Esophagus squamous epithelium (tissue), 5 donors: ENCODE measurements at places on chromosomes 1 and 21.

- no peak for DNase-seq
These were observed 25.0 kb downstream of the RGS7 start for GRCh38 chr1:241332037-241332409.

- no peak for DNase-seq
These were observed 25.5 kb downstream of the ENAH start for GRCh38 chr1:225627304-225627947.

DNA sequence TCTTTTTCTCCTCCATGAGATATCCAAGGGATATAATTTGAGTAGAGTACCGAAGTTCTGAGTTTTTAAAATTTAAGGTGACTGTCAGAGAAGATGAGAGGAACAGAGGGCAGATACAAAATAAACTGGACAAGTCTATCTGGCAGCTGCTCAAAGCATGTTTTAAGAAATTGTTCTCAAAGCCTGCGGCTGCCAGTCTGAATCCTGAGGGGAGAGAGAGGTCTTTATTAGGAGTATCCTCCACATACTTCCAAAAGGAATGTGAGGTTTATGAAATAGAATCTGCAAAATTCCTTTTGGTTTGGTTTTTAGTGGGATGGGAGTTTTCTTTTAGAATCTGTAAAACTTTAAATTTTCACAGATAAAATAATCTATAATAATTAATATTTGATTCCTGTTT is 41.3 kb downstream of the TTC13 start:
- DNase-seq: no peak

DNA sequence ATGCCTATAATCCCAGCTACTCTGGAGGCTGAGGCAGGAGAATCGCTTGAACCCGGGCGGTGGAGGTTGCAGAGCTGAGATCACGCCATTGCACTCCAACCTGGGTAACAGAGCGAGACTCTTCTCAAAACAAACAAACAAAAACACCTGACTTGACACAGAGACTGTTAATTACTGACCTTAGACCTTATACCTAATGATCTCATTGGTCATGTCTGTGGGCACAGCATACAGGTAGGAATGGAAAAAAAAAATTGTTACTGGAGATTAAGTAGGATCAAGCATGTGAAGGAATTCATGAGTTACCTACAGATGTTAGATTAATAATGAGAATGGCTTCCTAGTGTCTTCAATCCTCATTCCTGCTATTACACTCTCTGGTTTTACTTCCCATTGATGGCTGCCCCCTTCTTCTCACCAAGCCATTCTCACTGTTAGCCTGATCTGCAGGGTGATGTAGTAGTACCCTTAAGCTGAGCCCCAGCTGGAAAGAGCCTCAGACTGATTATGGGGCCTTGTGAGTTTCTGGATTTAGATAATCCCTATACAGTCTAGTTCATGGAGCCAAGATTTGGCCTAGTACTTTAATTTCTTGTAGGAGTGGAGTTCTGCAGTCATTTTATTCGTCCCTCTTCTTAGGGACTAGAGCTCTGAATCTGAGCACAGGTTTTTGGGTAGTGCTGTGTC is 8.8 kb downstream of the TBCE start:
- DNase-seq: no peak

- no peak for DNase-seq
These were observed at the start of gene KCNA3 for GRCh38 chr1:110674337-110675059. Gene KCNA3 (minus strand): TSS chr1:110674940. CDS start chr1:110674809, 131 bp downstream.

DNA sequence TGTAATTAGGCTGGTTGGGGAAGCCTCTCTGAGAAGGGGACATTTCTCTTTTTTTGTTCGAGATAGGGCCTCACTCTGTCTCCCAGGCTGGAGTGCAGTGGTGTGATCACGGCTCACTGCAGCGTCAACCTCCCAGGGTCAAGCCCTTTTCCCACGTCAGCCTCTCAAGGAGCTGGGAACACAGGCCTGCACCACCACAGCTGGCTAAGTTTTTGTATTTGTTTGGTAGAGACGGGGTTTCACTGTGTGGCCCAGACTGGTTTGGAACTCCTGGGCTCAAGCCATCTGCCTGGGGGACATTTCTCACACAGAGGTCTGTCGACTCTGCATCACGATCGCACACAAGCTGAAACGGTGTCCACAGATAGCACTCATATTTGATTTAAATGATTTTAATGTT is 39.7 kb downstream of the HUNK start:
- DNase-seq: no peak

GRCh38 chr1:99771513-99771918 is 5.1 kb upstream of the FRRS1 start:
- DNase-seq: no peak

GRCh38 chr1:187264995-187265602 is 436.4 kb downstream of the PLA2G4A start:
- no peak for DNase-seq

- DNase-seq: no peak
These were observed 67.5 kb upstream of the ACOT11 start for GRCh38 chr1:54480525-54480848.

- DNase-seq: no peak
These were observed 11.2 kb upstream of the CREG1 start for GRCh38 chr1:167564612-167565270.
